NCI-H1417 (cell line): ENCODE measurements at places on chromosomes 2 and 18.
A peak's percentile ranks its signal among the peaks of the same experiment; 100 is the strongest.

GRCh38 chr2:44836174-44836573 lies 105.3 kb upstream of the SIX3 start:
- DNase-seq: no peak

DNA sequence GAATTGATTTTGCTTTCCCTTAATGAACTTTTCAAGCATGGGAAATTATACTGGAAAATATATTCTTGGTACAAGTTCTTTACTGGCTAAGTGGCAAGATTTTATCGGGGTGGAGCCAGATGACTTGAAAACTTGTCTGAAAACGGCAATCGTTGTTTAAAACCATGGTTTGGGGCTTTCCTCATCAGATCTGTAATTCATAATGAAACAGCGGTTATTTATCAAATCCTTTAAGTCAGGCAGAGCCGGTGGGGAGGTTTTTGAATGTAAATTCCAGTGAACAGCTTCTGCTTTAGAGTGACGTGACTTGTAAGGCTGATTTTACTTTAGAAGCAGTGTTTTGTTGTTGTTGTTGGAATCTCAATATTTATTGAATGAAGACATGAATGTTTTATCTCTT lies 2.6 kb downstream of the SEC11C start:
- DNase-seq: peak; percentile 74

DNA sequence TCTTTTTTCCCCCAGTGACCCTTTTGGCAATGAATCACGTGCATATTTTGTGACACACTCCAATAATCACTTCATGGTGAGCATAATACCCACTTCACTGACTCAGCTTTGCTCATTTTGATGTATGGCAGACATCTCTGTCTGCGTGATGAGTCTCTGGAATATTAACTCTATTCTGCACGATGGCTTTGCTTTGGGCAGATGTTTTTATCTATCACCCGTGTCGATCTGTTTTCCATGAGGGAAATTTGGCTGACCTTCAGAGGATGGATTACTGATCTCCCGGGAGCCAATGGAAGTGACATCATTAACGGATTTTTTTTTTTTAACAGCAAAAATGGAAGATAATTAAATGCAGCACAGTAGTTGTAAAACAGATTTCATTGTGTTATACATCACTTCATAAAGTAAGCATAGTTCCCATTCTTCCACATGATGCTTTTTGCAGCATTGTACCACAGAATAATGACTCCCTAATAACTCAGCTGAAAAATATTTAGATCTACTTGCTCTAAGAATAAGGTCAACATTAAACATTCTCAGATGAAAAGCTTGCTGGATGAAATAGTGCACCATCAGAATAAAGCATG lies 29.8 kb downstream of the CDC42EP3 start:
- DNase-seq: peak; percentile 21

DNA sequence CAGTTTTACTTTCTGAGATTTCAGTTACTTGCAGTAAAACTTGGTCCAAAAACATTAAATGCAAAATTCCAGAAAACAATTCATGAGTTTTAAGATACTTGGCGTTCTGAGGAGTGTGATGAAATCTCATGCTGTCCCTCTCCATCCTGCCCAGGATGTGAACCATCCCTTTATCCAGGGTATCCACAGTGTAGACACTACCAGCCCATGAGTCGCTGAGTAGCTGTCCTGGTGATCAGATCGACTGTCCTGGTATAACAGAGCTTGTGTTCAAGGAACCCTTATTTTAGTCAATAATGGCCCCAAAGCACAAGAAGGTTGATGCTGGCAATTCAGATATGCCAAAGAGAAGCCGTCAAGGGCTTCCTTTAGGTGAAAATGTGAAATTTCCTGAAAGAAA lies 3.2 kb downstream of the SP100 start:
- DNase-seq: no peak

DNA sequence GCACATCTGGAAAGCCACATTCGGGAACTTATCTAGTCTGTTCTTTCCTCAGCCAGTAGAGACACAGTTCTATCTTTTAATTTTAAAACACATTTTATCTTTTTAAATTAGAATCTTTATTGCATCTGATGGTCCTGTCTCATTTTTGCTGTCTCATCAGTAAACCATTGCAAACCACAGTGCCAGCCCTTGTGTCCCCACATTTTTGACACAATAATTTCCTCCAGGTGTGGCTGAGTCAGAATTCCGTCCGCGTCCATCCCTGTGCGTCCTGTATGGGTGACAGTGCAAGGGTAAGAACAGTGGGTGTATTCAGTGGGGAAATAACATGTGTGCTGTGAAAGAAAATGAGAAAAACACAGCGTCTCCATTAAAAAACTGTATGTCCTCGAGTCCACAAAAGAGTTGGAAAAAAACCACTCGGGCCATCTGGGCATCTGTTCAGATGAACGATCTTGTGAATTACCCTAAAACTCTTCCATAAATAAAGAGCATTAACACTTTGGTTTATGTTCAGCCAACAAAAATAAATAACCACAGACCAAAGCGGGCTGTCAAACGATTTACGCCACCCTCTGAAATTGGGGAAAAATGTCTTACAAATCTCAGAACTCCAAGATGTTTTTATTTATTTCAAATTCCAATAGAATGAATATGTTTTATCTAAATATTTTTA lies 137.3 kb downstream of the ZNF516 start:
- no peak for DNase-seq

DNA sequence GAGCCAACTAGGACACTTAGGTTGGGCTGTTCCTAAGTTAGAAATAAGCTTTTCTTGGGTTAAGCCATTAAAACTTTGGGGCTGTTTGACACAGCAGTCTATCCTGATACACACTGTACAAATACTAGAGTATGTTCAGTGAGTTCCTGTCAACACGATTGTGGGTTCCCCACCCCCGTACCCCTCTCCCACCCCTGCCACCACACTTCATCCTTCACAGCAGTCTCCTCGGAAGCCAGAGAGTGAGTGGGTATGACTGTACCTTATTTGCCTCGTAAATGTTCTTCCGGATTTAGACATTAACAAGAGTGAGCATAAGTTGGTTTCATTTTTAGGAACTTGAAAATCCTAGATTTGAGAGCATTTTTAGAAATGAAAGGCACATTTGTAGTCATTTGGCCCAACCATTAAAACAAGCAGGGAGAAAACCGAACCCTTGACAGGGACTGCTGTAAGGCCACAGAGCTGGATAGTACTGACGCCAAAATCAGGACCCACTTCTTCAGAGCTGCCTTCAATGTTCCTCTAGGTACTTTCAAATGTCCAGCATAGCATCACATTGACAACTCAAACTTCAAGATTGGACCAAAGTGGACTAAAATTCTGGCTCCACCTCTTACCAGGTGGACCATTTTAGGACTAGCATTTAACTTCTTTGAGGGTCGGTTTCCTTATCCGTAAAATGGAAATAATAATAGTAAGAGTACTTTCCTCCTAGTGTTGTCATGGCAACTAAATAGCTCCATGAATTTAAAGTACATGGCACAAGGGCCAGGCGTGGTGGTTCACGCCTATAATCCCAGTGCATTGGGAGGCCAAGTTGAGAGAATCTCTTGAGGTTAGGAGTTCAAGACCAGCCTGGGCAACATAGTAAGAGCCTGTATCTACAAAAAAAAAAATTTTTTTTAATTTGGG lies 166.3 kb upstream of the SERTAD2 start:
- DNase-seq: no peak

- no peak for DNase-seq
Observed at GRCh38 chr2:200796561-200796960, 15.1 kb upstream of the BZW1 start.

- DNase-seq: no peak
Observed at GRCh38 chr2:202091476-202091875, 18.4 kb downstream of the KIAA2012 start.

DNA sequence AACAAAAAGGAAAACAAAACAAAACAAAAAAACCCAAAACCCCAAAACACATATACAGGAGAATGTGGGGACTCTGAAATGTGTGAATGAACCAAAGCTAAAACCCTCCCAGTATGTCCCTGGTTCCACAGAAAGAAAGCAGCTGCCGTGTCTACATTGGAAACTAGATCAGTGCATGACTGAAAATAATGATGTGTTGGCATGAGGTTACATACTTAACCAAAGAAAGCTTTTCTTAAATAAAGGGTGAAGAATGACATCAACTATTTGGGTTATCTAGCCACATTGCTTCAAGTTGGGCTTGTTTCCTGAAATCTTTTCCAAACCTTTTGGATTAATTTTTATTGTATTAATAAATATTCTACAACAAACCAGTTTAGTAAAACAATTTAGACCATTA lies 91.9 kb upstream of the FN1 start:
- DNase-seq: no peak

GRCh38 chr2:82428251-82428650 lies 2030.8 kb downstream of the SUCLG1 start:
- DNase-seq: no peak

GRCh38 chr2:98615481-98615880 lies 7.1 kb downstream of the UNC50 start:
- DNase-seq: no peak

GRCh38 chr2:99399063-99399462 lies 61.9 kb downstream of the EIF5B start:
- no peak for DNase-seq
